H1 (cell line): ENCODE measurements at places on chromosomes 1 and 21. TPM values are rescaled to one million over a fixed set of nuclear protein-coding genes. Genes with fewer than 3 reads are reported as not detected.

- no peaks in the 10 kb centered on the region for H3K27me3 ChIP-seq
- no peak overlapping the region for H3K4me3 ChIP-seq
- H3K27ac ChIP-seq: no peak overlapping the region
Observed at GRCh38 chr1:38028105-38028591, 15.6 kb downstream of the UTP11 start.

GRCh38 chr1:213947200-213947801 lies 40.5 kb upstream of the PROX1 start:
- H3K27ac ChIP-seq: no peak overlapping the region
- peaks cover 5% of the 10 kb centered on the region; the same call in 1 of the 2 replicates for H3K4me1 ChIP-seq
- H3K4me3 ChIP-seq: no peak overlapping the region
- DNase-seq: peak; percentile 15
- H3K36me3 ChIP-seq: no peaks in the 10 kb centered on the region

GRCh38 chr1:60146884-60147283 lies 73.3 kb upstream of the C1orf87 start:
- H3K36me3 ChIP-seq: no peaks in the 10 kb centered on the region
- H3K27me3 ChIP-seq: no peaks in the 10 kb centered on the region
- H3K27ac ChIP-seq: no peak overlapping the region
- H3K4me1 ChIP-seq: no peaks in the 10 kb centered on the region

DNA sequence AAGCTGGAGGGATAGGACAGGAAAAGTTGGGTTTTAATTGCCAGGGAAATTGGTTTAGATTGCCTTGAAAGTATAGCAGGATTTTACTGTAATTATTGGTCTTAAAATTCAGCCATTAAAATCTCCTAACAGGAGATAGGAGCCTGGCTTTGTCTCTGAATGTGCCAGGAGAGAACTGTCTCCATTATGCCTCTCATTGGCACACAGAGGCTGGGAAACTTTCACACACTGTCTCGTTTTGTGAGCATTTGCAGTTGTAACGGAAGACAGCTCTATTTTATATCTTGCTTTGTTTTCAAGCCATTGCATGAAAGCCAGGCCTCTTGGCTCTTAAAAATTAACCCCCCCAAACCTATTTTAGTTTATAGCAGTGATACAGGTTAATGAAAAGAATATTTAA lies 12.5 kb downstream of the DNAJC6 start:
- H3K27me3 ChIP-seq: no peaks in the 10 kb centered on the region
- DNase-seq: no peak
- H3K36me3 ChIP-seq: no peaks in the 10 kb centered on the region
- H3K27ac ChIP-seq: no peak overlapping the region
- H3K4me3 ChIP-seq: no peak overlapping the region

- no peak overlapping the region for H3K27ac ChIP-seq
- no peaks in the 10 kb centered on the region for H3K27me3 ChIP-seq
- H3K4me3 ChIP-seq: no peak overlapping the region
- no peak for DNase-seq
- H3K4me1 ChIP-seq: no peaks in the 10 kb centered on the region
- H3K36me3 ChIP-seq: no peaks in the 10 kb centered on the region
Observed at GRCh38 chr1:21966247-21967000, 10.4 kb upstream of the CELA3B start.

GRCh38 chr1:24898152-24898908 lies 31.7 kb downstream of the RUNX3 start:
- H3K4me1 ChIP-seq: no peaks in the 10 kb centered on the region
- H3K4me3 ChIP-seq: no peak overlapping the region
- H3K27ac ChIP-seq: no peak overlapping the region

GRCh38 chr1:218171302-218171893 lies 113.7 kb upstream of the RRP15 start:
- no peaks in the 10 kb centered on the region; the same call in 1 of the 2 replicates for H3K27me3 ChIP-seq
- peaks cover 3% of the 10 kb centered on the region; the same call in 1 of the 2 replicates for H3K4me1 ChIP-seq
- H3K27ac ChIP-seq: no peak overlapping the region
- H3K4me3 ChIP-seq: no peak overlapping the region
- DNase-seq: no peak

- H3K4me1 ChIP-seq: no peaks in the 10 kb centered on the region
- H3K27ac ChIP-seq: no peak overlapping the region
- H3K4me3 ChIP-seq: no peak overlapping the region
- H3K36me3 ChIP-seq: no peaks in the 10 kb centered on the region
Observed at GRCh38 chr1:246267896-246268295, 239.2 kb downstream of the SMYD3 start.

DNA sequence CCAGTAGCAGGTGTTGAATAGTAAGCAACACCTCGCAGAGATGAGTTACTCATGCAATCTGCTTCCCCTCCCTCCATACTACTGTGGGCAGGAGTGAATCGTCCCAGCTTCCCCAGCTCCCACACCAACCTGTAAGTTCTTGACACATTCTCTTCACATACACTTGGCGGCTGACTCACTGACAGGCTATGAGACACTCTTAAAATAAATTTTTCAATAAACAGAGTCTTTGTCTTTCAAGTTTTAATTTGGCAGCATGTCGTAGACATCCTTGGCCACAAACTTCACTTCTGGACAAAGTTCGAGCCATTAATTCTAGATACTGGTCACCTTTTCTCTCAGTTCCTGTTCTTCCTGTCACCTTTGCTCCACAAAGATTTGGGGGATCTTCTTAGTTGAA lies 290.7 kb downstream of the TM2D1 start:
- H3K36me3 ChIP-seq: no peaks in the 10 kb centered on the region
- no peak overlapping the region for H3K4me3 ChIP-seq
- no peak for DNase-seq
- no peak overlapping the region for H3K27ac ChIP-seq

PTGS2 gene
- total RNA-seq: 0.23 and 0.35 TPM in 2 replicates

DNAJC28 gene
- total RNA-seq: 4.2 and 4.3 TPM in 2 replicates

PTPN7 gene
- not detected in 2 replicates for total RNA-seq

UBL4B gene
- total RNA-seq: not detected in 2 replicates

PAX7 gene
- not detected in 2 replicates for total RNA-seq
